ENCODE measurements at places on chromosomes 5 and 9.

DNA sequence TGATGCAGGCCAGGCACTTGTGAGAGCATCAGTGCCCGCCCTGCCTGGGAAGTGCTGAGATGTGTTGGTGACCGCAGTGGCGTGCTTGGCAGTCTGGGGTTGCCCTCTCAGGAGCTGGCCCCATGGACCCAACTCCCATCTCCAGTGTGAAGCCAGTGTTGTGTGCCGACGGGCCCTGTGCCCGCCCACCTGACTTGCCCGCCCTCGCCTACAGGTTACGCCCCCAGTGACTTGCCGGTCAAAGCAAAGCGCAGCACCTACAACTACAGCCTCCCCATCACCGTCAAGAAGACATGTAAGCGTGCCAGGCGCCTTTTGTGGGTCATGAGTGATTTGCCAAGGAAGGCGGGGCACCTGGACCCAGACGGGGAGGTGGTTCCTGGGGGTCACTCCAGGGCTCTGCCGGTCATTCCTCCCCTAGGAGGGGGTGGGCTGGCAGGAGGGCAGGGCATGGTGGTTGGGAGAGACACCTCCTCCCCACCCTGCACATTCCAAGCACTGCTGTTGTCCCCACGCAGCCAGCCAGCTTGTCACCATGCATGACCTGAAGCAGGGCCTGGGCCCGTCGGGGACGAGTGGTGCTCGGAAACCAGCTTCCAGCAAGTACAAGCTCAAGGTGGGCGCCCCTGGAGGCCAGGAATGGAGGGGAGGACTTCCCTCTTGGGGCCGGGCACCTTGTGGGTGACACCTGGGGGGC, 7.4 kb upstream of the CEL start:
- DNase-seq, result no peak

DNA sequence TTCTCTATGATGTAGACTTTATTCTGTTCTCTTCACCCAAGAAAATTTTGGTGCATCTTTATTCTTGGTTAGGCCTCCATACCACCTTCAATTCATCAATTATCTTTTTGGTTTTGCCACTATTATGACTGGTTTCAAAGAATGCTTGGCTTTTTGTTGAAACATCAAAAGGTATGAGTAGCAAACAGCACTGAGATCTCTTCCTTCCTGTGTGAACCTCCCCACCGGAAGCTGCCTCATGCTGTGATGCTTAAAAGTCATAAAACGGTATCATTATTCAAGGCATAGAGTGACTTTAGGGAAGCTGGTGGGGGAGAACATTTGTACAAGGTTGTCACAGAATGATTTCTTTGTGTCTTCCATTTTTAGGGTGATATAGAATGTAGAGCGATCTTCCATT, 70.6 kb downstream of the IQGAP2 start:
- DNase-seq, result no peak

DNA sequence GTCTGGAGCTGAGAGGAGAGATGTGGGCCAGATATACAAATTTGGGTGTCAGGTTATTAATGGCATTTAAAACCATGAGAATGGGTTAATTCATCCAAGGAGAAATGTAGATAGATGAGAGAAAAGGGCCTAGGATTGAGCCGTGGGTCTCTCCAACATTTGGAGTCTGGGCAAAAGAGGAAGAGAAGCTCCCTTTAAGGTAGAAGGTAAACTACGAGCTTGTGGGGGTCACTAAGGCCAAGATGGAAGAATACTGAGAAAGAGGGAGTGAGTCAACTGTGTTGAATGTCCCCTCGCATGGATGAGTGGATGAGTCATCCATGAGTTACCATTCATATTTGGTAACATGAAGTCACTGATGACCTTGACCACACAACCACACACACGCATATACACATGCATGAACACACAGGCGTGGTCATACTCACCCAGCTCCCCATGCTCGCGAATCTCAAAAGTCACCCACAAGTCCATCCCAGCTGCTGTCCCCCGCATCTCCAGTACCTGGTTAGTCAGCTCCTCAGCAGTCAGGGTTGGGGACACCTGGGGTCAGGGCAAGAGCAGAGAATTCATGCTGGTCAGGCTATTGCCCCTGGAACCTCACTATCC, 6.8 kb upstream of the FCHSD1 start:
- DNase-seq, result no peak

- no peak for DNase-seq
Observed at GRCh38 chr9:22343218-22343611, 103.4 kb upstream of the DMRTA1 start.

DNA sequence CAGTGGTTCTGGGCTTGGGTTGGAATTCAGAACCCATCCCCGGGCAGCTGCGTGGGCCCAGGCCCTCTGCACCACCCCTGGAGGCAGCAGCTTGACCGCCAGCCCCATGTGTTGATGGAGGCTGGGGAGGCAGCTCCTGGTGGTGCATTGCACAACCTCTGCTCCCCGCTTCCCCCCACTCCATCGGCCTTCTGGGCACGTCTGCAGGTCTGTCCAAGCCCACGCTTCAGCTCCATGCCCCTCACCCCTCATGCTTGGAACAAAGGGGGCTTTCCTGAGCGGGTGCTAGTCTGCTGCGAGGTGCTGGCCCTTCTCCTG, 1.4 kb downstream of the NCS1 start:
- no peak for DNase-seq

DNA sequence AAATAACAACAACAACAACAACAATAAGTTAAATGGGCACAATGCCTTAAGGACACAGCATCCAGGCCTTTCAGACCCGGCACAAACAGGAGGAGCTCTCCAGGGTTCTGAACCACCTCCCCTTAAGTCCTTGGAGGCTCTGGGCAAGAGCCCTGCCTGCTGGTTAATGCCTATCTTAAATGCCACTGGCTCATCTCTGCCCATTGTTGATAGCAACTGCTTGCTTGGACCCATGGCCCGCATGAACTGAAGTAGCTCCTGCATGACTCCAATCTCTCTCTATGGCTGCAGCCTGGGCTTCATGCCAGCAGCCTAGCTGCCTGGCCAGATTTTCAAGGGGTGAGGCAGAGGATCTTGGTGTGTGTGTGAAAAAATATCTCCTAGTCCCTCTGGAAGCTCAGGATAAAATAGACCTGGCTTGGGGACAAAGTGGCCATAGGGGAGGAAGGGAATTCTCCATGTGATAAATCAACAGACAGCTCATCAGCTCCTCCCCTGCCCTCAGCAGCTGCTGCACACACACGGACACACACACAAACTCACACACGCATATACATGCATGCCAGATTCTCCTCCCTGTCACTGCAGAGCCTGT, 27.4 kb downstream of the FAM219A start:
- peak; percentile 57 for DNase-seq

DNA sequence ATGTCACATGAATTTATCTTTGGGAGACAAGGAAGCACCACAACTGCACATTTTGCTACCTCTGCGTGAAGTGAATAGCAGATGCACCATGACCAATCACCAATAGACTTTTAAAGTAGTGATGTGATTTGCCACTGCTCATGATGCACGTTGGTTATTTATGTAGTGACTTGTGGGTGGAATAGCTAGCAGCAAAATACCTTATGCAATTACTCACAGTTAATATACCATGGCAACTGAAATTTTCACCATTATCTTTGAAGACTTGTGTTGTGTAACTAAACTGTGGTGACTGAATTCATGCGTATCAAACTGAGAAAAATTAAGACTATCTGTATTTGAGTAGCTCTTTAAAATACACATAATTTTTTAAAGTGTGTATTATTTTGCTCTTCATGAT, 46.2 kb upstream of the TUSC1 start:
- DNase-seq, result no peak

GRCh38 chr9:93663877-93664548, 87.6 kb downstream of the PHF2 start:
- DNase-seq, result no peak

DNA sequence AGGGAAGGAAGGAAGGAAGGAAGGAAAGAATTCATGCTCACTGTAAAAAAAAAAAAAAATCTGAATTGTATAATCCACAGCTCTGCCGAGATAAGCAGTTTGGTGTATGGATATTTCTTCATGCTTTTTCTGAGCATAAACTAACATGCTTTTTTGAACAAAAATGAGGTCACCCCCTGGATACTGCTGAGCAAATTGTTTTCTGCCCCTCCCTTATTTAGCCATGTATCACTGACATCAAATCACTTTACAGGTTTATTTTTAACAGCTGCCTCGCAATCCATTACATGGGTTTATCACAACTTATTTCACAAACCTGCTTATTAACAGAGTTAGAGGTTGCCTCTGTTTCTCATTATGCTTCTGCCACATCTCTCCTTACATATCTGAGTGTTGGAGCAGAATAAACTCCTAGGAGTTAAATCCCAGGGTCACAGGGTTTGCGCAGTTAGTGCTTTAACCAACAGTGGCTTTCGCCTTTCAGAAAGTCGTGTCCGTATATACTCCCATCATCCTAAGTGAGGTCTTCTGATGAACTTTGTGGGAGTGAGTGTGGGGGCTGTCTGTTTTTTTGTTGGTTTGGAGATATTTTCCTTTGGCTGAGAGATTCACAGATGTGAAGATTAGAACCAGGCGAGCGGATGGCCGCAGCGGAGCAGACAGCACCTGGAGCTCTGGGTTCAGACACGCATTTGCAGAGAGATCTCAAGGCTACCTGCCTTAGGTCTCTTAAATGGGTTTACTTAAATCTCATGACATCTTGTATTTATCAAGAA, 57.7 kb downstream of the AK8 start:
- DNase-seq, result no peak

DNA sequence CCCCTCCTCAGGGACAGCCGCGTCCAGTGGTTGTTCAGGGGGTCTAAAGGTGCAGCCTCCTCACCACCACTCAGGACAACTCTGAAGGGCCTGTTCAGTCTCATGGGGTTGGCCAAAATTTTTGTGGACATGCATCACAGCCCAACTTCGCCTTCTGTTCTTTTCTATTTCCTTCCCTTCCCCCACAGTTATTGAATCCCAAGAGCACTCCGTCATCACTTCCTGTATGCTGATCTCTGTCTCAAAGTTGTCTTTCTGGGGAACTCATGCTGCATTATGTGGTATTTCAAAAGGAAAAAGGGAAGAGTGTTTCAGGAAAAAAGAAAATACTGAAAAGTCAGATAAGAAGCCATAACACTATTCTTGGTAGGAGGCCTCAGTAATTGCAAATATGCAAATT, 355.4 kb downstream of the CAAP1 start:
- no peak for DNase-seq

DNA sequence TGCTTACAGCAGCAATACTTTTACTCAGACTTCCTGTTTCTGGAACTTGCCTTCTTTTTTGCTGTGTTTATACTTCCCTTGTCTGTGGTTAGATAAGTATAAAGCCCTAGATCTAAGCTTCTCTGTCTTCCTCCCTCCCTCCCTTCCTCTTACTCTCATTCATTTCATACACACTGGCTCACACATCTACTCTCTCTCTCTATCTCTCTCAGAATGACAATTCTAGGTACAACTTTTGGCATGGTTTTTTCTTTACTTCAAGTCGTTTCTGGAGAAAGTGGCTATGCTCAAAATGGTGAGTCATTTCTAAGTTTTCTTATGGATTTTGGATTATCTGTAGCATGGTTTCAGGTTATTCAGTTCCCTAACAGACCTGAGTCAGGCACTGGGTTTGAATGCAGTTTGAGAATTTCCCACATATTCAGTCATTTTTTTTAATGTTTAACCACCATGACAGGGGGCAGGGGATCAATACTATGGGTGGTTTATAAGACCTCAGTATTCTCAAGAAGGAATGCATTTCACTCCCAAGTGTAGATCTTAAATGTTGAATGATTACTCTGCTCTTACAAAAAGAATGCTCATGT, at the start of gene IL7R:
TSS of gene IL7R (plus strand) at position 127 of the 587 bp plus-strand sequence. CDS start at position 214, 87 bp downstream.
- peak; percentile 31 for DNase-seq

DNA sequence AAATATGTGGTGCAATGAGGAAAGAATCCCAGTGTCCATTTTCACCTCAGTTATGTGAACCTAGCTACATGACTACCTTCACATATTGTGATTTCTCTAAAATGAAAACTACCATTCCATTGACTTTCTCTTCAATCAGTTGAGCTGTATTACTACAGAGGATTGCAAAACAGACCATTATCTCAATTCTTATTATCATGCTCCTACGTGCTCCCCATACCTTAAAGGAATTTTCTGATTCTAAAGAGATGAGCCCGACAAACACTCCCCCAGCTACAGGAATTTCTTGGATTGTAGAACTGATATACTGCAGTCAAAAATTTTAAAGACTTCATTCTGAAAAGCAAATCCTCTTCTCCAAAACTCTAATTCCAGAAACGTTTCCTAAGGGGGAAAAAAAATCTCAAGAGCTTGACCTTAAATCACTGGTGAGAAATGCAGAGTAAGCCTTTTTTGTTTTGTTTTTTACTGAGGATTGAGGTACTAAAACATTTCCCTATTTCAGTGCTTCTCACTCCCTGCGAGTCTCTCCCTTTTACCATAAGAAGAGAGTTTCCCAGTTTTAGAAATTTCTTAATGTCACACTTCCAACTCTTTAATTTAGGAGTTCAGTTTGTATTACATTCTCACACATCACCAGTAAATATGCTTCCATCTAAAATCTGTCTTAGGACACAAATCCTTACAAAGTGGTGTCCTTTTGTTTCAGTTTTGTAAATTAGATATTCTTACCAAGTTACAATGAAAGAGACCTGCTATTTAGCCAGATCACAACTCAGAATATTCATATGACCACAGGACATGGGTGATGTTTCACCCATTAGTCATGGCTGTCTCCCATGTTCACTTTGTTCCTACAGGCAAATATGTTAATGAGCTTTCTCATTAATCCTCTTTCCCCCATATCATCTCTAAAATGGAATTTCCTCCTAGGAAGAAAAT, 203.8 kb downstream of the TSSK1B start:
- DNase-seq, result no peak

DNA sequence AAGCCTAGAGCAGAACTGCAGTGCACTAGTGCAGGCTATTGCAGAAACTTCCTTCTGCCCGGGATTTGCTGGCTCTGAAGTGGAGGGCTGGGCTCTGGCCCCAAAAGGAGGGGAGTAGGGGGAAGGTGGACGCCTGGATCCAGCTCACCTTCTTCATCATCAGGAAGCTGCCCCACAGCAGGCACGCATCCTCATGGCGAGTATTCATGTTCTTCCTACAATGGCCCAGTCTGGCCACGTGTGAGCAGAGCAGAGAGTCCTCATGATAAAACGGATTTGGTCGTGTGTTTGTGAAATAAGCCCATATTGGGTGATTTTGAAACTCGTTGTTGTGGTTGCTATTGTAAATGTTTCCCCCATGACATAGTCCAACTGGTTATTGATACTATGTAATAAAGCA, 8.2 kb upstream of the GLIPR2 start:
- no peak for DNase-seq

- no peak for DNase-seq
Observed at GRCh38 chr5:151694035-151694485, 7.3 kb upstream of the SPARC start.

DNA sequence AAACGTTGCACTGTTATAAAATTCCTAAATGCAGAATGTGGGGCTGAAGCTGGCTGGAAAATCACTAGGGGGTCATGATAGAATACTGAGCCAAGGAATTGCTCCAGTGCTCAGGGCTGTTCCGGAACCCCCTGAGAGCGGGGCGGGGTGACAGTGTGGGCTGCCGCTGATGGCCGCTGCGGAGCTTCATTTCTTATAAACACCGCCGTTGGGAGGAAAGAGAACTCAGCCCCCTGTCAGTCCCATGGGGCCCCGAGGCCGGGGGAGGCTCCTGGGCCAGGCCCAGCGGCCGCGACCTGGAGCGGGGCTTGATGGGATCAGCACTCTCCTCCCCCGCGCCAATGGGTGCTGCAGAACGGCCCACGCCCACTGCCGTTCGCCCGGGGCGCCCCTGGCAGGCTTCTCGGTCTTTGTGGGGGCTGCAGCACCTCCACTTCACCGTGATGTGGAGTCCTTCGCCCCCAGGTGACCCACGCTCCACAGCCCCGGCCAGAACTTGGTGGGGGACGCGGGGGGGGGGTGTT, 5.2 kb upstream of the IRF1 start:
- peak; percentile 94 for DNase-seq

- DNase-seq, result peak; percentile 19
Observed at GRCh38 chr5:62791059-62791458, 212.4 kb downstream of the LRRC70 start.

GRCh38 chr5:11251247-11251646, 490.2 kb upstream of the DAP start:
- no peak for DNase-seq
